IMR-90 (cell line): ENCODE measurements at places on chromosomes 2 and 18. TPM values are rescaled to one million over a fixed set of nuclear protein-coding genes. Genes with fewer than 3 reads are reported as not detected.

The STARD6 gene
- 0.28 TPM in 1 of 2 replicates, not detected in the other for total RNA-seq

The CPO gene
- not detected in 2 replicates for total RNA-seq

The MYOM1 gene
- total RNA-seq, result under 0.01 TPM in 2 replicates

The ALPP gene
- not detected in 2 replicates for total RNA-seq

The TMEM37 gene
- under 0.01 TPM in 1 of 2 replicates, not detected in the other for total RNA-seq

The ADCYAP1 gene
- total RNA-seq, result not detected in 2 replicates

The DYNAP gene
- total RNA-seq, result not detected in 2 replicates

The IL37 gene
- not detected in 2 replicates for total RNA-seq

The POTEC gene
- not detected in 2 replicates for total RNA-seq

The RAB27B gene
- 1.3 and 1.7 TPM in 2 replicates for total RNA-seq

The RGPD5 gene
- total RNA-seq, result 14.3 and 21.7 TPM in 2 replicates

The TBR1 gene
- not detected in 2 replicates for total RNA-seq

The GNAL gene
- total RNA-seq, result 0.28 and 0.36 TPM in 2 replicates

The DPYSL5 gene
- not detected in 2 replicates for total RNA-seq

The GPD2 gene
- 100 and 153 TPM in 2 replicates for total RNA-seq

The NT5C1B gene
- total RNA-seq, result not detected in 2 replicates

The SCN2A gene
- total RNA-seq, result 0.54 and 0.56 TPM in 2 replicates

The SLC11A1 gene
- total RNA-seq, result under 0.01 TPM in 2 replicates

The COL6A3 gene
- 1,501 and 1,855 TPM in 2 replicates for total RNA-seq

The NDUFS1 gene
- 118 and 187 TPM in 2 replicates for total RNA-seq

The SP9 gene
- total RNA-seq, result not detected in 2 replicates

The CENPA gene
- 7.7 and 10.0 TPM in 2 replicates for total RNA-seq

The DCC gene
- total RNA-seq, result 0.54 and 0.83 TPM in 2 replicates

The CWC22 gene
- total RNA-seq, result 17.9 and 21.1 TPM in 2 replicates

The RFX8 gene
- 1.9 and 2.9 TPM in 2 replicates for total RNA-seq

The LIMS4 gene
- 2.5 and 3.6 TPM in 2 replicates for total RNA-seq

The WNT6 gene
- total RNA-seq, result not detected in 2 replicates

The OXER1 gene
- not detected in 2 replicates for total RNA-seq

The CYS1 gene
- total RNA-seq, result under 0.01 and 0.28 TPM in 2 replicates

The PAIP2B gene
- 0.18 and 0.28 TPM in 2 replicates for total RNA-seq

The ALPI gene
- total RNA-seq, result not detected in 2 replicates

The IL36B gene
- total RNA-seq, result not detected in 2 replicates

The OR6B2 gene
- not detected in 2 replicates for total RNA-seq

The VWA3B gene
- total RNA-seq, result not detected in 2 replicates

The GALNT13 gene
- total RNA-seq, result not detected in 2 replicates

The FBXO41 gene
- 0.54 and 0.83 TPM in 2 replicates for total RNA-seq

The SP3 gene
- total RNA-seq, result 136 and 137 TPM in 2 replicates

The SIX2 gene
- total RNA-seq, result not detected in 2 replicates

The RAB10 gene
- total RNA-seq, result 30.1 and 79.7 TPM in 2 replicates

The MC4R gene
- total RNA-seq, result 0.18 and 0.28 TPM in 2 replicates

The RAB6C gene
- total RNA-seq, result under 0.01 TPM in 1 of 2 replicates, not detected in the other

The IFIH1 gene
- 1.4 and 2.2 TPM in 2 replicates for total RNA-seq
